Activated T-helper 9 cell treated with anti-CD3 and anti-CD28 coated beads, Interleukin-2, amount 50 U/mL, for 16 hours (primary cell): ENCODE measurements at places on chromosomes 3 and 15.

GRCh38 chr3:137180220-137180619, 222.4 kb downstream of the IL20RB start:
- DNase-seq: no peak

GRCh38 chr3:23549148-23549910, 256.4 kb upstream of the UBE2E1 start:
- no peak for DNase-seq

DNA sequence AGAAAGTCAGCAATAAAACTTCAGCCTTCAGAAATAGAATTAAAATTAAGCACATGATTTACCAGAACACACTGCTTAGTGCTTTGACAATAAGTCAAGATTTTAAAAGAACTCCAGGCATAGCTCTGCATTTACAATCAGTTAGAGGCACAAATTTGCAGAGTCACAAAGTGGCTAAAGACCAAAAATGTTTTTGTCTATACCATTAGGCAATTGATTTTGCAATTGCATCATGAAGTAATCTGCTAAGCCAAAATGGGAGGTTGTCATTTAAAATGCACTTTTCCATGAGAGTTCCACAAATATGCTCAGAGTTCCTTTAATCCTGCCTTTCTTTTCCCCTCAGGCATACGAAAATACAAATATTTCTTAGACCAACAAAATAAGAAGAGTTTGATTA, 10.1 kb upstream of the DCP1A start:
- DNase-seq: no peak

- no peak for DNase-seq
Observed at GRCh38 chr3:150469031-150469930, 61.2 kb downstream of the TSC22D2 start.

DNA sequence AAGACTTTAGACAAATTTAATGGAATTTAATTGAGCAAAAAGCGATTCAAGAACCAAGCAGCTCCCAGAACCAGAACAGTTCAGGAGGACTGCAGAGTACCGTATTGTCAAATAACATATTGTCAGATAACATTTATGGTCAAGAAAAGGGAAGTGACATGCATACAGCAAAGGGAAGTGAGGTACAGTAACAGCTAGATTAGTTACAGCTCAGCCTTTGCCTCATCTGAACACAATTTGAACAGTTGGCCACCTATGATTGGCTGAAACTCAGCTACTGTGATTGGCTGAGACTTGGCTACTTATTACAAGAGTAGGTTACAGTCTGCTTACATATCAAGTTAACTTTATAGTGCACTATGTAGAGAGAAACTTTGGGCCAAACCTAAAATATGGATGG, 21.9 kb downstream of the ZFAND6 start:
- DNase-seq: no peak

GRCh38 chr3:64054488-64054887, 31.2 kb upstream of the PSMD6 start:
- no peak for DNase-seq
